Neural crest cell (in vitro differentiated cells): ENCODE measurements at places on chromosomes 5 and 9. TPM values are rescaled to one million over a fixed set of nuclear protein-coding genes. Genes with fewer than 3 reads are reported as not detected.

SLC34A3 gene
- not detected in 2 replicates for total RNA-seq

ENTR1 gene
- 84.1 and 89.3 TPM in 2 replicates for total RNA-seq

MAML1 gene
- total RNA-seq: 57.6 and 59.1 TPM in 2 replicates

ZNF883 gene
- 8.7 TPM in 2 replicates for total RNA-seq

KCNIP1 gene
- 0.57 and 0.96 TPM in 2 replicates for total RNA-seq

NPDC1 gene
- 54.7 and 61.1 TPM in 2 replicates for total RNA-seq

PLAA gene
- total RNA-seq: 44.0 and 50.5 TPM in 2 replicates

CCDC183 gene
- 0.93 and 1.4 TPM in 2 replicates for total RNA-seq

PCSK1 gene
- total RNA-seq: 0.47 and 0.52 TPM in 2 replicates

GRCh38 chr5:180367991-180368390 lies 14.9 kb upstream of the GFPT2 start:
- DNase-seq: no peak

GRCh38 chr5:167639766-167640165 lies 651.7 kb upstream of the WWC1 start:
- DNase-seq: no peak

GRCh38 chr9:75912951-75913350 lies 22.5 kb downstream of the PCSK5 start:
- DNase-seq: no peak

GRCh38 chr9:99299211-99300102 lies 77.4 kb downstream of the SEC61B start:
- DNase-seq: no peak

- DNase-seq: no peak
Observed at GRCh38 chr9:37155601-37156000, 35.2 kb downstream of the ZCCHC7 start.

DNA sequence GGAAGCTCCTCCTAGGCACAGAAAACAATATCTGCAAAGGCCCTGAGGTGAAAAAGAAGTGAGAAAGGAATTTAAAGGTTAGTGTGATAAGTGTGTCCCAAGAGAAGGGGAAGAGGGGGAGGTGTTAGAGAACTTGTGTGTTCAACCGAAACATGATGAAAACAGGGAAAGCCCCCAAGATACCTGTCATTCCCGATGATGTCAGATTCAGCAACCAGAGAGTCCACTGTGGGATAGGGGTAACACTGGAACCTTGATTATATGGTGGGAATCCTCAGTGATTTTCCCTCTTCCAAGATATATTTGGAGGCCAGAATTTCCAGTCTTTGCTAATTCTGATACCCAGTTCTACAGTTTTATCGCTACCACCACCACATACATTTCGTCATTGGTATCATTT lies 15.5 kb upstream of the BNC2 start:
- DNase-seq: no peak

DNA sequence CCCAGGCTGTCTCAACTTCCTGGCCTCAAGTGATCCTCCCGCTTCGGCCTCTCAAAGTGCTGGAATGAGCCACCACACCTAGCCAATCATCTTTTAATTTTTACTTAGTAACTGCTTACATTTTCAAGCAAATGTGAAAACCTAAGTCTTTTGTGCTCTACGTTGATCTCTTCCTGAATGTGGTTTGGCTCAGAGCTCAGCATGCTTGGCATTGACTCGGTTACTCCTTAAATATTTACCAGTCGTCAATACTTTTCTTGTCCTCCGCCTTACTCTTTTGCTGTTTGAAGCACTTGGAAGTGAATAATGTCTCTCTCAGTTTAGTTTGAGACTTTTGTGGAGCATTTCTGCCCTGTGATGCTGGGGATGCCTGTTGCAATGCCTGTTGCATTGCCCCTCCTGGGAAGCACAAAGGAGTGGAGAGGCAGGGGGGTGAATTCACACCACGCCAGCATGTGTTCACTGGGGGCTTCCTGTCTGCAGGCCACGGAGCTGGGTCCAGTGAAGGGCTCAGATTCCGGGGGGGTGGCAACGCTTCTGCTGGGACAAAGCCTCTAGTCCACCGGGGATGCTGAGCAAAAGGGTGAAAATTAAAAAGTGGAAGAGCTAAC lies 13.1 kb upstream of the TENT4A start:
- no peak for DNase-seq

DNA sequence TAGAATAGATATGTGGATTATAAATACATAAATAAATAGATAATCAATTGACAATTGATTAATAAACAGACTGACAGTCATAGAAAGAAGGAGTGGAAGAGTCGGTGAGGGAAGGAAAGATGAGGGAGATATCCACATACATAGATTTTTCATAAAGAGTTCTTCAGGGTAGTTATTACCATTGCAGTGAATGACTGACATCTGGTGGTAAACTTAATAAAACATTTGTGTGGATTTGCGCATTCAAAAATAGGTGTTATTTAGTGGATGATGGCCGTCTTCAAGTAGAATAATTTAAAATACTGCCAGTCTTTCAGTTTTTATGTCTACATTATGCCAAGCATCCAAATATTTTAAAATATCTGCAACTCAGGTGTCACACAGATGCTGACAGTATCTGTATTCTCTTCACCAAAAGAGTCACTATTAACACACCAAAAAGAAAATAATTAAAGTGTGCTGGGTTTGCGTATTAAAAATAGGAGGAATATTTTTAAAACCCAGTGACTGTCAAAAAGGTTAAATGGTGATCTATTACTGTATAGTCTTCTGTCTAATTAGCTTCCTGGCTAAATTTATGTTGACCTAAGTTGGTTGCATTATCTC lies 78.8 kb downstream of the GIN1 start:
- no peak for DNase-seq
